Activated naive CD4-positive, alpha-beta T cell treated with Interleukin-2 at 50 U/mL for 16 hours (primary cell): ENCODE measurements at places on chromosomes 11 and 22.
A peak's percentile ranks its signal among the peaks of the same experiment; 100 is the strongest.

DNA sequence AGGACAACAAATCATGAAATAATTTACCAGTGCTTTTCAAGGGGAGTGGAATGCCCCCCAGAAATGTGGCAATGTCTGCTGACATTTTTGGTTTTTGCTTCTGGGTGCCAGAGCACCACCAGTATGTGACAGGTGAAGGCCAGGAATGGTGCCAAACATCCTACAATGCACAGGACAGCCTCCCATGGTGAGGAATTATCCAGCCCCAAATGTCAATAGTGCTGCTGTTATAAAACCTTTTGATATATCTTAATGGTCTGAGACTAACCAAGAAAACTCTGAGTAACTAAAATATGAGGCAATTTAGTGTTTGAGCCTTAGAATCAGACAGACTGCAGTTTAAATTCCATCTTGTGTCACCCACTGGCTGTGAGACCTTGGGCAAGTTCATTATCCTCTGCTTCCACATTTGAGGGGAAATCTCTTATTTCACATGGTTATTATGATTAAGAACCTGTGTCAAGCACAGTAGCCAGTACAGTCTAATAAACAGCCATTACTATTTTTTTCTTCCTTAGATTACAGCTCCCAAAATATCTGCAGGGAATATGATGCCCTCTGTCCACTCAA, 69.5 kb downstream of the AMBRA1 start:
- no peak for DNase-seq

GRCh38 chr11:134819041-134819440, 407.0 kb upstream of the B3GAT1 start:
- DNase-seq = no peak

DNA sequence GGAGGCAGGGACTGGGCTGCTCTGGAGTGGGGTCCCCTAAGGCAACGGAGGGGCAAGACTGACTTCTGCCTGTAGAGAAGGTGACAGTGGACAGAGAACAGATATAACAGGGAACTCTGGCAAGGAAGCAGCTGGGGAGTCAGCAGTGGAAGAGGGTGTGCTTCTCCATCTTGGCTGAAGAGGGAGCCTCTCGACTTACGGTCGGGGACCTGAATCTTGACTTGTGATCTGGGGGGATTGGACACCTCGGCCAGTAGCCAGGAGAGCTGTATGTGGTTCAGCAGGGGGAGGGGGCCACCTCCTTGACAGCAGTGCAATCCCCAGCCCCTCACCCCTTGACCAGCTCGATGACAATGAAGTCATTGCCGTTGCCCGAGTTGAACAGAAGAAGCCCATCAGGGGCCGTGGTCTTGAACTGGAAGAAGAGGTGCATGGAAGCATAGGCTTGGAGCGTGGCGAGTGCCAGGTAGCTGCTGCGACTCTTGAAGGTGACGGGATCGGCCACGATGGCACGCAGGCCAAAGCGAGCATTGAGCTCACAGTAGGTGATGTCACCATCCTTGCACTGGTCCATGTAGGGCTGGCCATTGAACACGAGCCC, 60.0 kb downstream of the SLC22A12 start:
- no peak for DNase-seq

- no peak for DNase-seq
Measured at GRCh38 chr11:86303257-86303656, 1.2 kb downstream of the HIKESHI start.

DNA sequence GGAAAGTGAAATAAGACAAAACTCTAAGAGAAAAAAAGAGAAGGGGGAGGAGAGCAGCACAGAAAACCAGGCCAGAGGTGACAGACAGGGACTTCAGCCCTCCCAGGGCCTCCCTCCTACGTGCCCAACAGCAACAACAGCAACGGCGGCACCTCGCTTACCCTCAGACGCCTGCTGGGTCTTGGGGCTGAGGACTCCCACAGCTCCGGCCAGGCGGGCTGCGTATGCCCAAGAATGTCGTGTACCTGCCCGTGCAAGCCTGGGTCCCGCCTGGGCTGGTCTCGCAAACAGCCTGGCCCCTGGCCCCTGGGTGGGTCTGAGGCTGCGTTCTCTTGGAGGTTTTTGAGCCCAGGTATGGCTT, 30.5 kb downstream of the ARAP1 start:
- DNase-seq = peak; percentile 44

DNA sequence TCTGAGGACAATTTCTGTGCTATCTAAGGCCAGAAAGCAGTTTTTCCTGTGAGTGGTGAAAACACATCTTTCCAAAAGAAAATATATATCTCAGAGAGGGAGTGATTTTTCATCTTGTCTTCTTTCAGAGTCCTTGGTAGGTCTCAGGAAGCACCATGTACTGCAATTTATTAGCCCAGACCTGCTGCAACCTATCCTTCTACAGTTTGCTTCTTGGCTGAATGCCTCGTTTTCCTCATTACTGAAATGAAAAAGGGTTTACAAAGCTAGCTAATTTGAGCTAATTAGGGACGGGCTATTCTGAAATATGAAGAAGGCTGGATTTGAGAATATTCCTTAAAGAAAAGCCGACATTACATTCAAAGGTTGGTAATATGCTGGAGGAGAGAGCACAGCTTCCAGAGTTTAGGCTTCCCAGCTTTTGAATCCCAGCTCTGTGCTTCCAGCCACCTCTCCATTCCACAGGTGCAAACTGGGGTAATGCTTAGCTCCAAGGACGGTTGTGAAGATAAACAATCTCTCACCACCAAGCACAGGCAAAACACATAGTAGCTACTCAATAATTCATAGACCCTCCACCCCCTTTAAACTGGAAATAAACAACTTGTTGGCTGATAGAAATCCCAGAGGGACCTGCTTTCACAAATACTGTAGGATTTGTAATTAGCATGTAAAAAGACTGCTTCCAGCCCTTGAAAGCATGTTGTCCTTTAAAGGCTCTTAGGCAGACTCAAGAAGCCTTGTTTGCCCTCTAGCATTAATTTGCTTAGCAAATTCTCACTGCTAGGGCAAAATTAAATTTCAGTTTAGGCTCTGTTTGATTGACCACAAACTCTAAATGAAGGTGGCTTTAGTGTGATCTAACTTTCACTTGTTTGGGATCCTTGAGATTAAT, 24.5 kb upstream of the SESN3 start:
- no peak for DNase-seq

GRCh38 chr11:11521306-11522002, 100.4 kb downstream of the GALNT18 start:
- no peak for DNase-seq
